ENCODE measurements at places on chromosomes 3 and 15.

- DNase-seq = peak; percentile 71
These were observed 244.8 kb downstream of the LRRN1 start for GRCh38 chr3:4043867-4044575.

DNA sequence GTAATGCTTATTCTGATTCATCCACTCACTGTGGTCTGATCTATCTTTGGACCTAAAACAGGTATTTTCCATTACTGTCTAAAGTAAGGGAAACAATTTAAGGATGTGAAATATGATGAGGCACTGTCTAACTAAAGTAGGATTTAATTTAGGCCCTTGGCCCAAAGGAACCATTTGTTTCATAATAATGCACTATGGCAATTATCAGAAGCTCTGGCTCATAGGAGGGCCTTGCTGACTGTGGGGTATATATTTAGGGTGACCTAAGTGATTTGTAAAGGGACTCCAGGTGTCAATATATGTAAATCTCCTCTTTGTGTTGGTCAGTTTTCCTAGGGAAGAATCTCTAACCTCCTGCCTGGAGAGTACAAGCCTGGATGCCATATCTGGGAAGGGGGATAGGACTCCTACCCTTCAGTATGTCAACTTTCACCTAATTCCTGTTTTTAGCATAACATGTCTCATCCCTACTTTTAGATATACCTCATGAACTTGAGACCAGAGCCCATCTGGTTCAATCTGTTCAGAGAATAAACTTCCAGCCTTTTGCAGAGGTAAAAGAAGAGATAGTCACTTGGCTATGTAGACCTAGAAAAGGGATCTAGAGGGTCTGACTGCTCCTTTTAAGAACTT is 20.1 kb downstream of the DET1 start:
- no peak for DNase-seq

GRCh38 chr3:133799794-133800585 is 5.6 kb upstream of the SRPRB start:
- no peak for DNase-seq

- peak; percentile 81 for DNase-seq
These were observed 63.1 kb downstream of the FOXP1 start for GRCh38 chr3:71520161-71521020.

GRCh38 chr15:41930221-41930866 is 36.5 kb upstream of the SPTBN5 start:
- peak; percentile 95 for DNase-seq

Measured in fibroblast of skin of right quadriceps (primary cell).